ENCODE measurements at places on chromosomes 13 and 19.

DNA sequence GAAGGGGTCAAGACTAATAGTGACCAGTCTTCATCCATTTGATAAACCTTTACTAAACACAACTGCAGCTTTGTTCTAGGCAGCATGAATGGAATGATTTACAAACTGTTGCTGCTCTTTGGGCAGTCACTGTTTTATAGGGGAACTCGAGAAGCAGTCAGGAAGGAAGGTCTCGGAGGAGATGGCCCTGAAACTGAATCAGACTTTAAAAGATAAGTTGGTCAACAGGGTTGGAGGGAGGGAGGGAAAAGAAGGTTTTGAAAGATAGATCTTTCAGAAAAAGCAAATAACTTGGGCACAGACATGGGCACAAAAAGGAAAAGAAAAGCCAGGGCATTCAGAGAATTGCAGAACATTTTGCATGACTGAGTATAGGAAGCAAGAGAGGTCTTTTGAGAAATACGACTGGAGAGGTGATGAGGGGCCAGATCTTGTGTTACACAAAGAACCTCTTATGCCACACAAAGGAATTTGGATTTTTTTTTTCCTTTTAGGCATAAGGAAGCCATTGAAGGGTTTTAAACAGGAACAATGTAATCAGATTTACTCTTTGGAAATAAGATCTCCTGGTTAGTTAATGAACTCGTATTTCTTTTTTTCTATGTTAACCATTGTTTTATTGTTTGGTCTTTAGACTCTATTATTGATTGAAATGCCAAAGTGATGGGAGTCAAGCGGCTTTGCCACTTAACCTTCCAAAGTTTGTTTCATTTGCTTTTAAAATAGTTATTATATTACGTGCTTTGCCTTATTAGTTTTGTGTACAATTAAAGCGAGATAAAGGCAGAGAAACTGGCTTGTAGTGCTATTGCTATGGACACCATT is 37.5 kb upstream of the SACS start:
- DNase-seq = no peak

- DNase-seq = no peak
Observed at GRCh38 chr13:20998649-20999415, 62.6 kb downstream of the LATS2 start.

DNA sequence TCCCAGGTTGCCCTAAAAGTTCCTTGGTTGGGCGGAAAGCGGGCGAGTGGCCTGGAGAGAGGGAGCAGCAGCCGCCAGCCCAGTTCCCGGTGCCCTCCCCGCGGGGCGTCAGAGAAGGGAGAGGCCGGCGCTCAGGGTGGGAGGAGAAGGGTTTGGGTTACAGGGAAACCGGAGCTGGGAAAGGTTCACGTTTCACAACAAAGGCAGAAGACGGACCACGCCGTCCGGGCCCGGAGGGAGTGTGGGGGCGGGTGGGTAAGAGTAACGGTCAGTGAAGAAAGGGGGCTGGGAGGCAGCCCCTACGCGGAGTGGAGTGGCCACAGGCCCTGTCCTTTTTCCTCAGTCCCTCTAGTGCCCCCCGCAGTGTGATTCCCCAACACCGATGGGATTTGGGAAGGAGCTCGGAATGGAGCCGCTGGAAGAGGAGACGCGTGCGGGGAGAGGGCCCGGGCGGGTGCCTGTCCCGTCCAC is 1.6 kb downstream of the SIX5 start:
- no peak for DNase-seq

GRCh38 chr13:113813070-113813748 is 50.7 kb downstream of the GAS6 start:
- DNase-seq = no peak

GRCh38 chr13:63304497-63304896 is 1888.8 kb upstream of the PCDH20 start:
- DNase-seq = no peak

DNA sequence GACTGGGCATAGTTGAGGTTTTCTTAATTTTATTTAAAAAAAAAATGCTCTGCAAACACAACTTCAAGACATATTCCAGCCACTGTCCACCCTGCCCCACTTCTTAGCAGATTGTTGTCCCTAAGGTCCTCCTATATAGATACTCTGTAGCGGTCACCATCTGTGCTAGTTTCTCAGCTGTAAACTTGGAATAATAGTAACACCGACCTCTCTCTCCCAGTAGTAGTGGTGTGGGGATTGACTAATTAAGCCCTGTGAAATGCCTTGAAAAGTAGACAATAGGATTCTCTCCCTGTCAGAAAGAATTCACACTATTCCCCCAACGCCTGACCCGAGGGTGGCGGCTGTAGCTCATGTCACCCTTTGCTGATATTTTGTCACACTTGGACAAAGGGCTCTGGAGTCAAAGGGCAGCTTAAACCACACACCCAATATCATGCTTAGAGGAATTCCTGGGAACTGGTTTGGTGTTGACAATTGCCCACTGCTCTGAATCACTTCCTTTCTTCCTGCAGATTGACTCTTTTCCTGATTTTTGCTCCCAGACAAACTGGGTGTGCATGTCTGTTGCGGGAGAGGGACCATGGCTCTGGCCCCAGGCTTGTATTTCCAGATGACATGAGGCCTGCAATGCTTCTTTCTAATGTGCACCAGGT is 9.2 kb upstream of the SERP2 start:
- DNase-seq = no peak

- DNase-seq = no peak
Observed at GRCh38 chr19:47109541-47110375, 3.8 kb downstream of the ZC3H4 start.

DNA sequence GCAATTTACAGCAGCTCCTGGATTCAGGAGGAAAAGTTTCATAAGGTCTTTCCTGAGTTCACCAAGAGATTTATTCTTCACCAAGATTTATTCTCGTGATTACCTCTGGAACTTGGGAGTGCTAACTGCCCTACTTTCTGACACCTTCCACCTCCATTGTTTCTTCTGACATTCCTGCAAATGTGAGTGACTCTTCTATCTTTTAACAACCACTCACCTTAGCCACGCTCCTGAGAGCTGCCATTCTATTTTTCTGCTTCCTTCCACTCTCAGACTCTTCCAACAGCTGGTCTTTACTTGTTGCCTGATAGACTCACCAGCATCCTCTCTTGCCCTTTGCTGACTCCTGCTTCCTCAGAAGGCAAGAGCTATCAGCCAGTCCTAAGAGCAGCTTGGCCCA is 11.5 kb upstream of the CBY2 start:
- DNase-seq = no peak

DNA sequence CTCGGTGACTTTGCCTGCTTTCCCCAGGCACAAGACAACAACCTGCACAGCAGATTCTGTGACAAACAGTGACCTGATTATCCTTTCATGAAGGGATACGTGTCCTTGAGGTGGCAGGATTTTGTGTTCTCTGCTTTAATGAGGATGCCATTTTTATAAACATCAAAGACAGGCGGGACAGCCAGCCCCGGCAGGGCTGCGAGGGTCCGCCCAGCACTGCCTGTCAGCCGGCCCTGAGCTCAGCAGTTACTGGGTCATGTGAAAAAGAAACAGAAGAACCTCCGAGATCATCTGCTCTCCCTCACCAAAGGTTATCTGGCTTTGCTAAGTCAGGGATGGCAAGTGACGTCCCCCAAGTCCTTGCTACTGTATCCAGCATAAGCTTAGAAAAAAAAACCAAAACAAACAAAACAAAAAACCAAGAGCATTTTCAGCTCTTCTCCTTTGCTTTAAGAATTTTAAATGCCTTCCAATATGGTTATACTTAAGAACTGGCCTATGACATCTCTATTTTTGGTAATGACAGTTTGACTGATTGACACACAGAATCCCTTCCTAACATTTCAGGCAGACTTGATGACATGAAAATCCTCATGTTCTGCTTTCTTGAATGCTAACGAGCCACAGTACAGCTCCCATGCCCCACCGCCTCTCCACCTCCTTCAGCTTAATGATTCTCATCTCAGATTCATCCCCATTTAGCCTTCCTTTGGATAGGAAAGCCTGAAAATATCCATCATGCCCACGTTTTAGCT is 666.6 kb upstream of the ARGLU1 start:
- no peak for DNase-seq

DNA sequence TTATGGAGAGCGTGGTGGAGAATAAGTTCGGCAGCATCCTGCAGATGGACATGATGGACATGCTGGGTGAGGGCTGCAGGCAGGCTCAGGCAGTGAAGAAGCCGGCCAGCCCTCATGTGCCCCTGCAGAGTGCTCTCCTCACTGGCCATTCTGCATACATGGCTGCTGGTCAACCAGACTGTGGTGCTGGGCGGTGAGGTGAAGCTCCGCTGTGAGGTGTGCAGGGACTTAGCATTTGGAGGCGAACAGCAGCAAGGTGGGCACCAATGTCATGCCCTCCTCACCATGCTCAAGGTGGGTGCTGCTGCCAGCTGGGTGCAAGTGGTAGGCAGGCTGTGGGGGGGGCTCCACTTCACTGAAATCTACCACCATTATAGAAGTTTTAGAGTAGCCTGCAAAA is 5.7 kb upstream of the ZNF492 start:
- no peak for DNase-seq

DNA sequence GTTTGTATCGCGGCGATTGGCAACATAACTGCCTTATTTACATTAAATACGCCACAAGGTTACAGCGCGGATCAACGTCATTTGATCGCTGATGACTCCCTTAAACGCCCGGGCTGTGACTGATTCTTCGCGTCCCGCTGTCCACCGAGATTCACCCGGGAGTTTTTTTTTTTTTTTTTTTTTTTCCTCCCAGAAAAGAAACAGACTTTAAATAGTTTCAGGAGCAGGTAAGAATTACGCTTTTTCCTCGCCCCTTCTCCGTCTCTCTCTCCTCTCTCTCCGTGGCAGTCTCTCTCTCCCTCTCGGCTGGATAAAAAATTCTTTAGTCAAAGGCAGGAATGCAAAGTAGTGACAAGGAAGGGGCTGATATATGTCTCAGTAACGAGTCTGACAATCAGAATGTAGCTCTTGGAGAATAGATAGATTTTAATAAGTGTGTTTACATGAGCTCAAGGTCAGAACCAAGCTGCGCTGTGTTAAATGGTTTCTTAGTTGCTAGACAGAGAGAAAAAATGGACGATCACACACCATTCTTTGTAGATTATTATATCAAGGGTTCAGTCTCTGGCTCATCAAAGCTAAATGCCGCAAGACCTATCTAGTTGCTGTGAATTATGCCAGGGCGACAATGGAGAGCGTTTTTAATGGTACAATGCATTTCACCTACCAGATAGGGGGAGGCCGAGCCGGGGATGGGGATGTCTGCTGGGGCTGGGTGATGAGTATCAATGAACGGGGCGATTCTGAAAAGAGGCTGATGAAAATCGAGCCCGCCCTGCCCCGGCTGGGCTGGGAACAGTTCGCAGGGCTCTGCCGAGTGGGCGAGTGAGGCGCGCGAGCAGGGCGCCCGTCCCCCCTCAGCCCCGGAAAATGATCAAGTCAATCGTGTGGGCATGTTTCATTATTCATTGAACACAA is 147.2 kb upstream of the ZNF536 start:
- no peak for DNase-seq

DNA sequence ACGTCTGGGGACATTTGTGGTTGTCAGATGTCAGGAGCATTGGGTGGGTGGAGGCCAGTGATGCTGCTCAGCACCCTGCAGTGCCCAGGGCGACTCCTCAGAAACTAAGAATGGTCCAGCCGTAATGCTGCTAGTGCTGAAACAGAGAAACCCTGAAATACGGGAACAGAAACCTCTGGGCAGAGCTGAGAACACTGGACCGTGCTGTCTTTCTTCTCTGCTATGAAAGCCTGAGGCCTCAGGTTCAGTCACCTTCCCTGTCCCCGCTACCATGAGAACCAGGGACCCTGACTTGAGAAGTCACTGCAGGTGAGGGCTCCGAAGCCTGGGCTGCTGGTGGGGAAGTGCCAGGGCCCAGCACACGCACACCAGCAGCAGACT is 13.4 kb downstream of the CAPS start:
- DNase-seq = no peak

DNA sequence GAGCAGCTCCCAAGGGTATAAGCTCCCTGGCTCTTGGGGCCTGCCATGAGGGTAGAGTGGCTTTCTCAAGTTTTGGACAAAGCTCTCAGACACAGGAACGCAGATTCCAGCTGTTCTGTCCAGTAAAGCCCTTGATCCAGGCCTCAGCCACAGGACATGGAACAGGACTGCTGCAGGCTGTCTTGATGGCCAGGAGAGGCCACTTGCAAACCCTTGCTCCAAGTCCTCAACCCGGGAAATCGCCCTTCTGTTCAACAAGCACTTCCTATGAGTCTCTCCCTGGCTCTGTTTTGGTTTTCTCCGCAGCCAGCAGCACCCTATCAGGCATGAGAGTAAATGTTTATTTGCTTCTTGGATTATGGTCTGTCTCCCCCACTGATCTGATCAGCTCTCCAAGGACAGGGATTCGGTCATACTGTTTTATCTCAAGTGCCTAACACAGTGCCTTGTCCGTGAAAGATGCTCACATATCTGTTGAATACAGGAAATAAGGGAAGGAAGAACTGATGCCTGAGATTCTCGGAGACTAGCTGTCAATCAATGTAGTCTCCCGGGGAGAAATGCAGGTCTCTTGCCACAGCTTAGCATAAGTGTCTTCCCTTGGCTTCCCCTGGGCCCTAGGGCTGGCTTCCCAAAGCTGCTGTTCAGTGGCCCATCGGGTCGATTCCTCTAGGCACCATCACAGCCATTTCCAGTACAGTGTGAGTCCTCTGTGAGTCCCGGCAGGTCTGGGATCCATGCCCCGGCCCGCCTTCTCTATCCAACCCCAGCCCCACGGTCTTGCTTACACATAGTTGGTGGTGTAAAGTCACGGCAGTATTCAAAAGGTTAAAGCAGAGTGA is 90.8 kb downstream of the TSHZ3 start:
- DNase-seq = no peak

DNA sequence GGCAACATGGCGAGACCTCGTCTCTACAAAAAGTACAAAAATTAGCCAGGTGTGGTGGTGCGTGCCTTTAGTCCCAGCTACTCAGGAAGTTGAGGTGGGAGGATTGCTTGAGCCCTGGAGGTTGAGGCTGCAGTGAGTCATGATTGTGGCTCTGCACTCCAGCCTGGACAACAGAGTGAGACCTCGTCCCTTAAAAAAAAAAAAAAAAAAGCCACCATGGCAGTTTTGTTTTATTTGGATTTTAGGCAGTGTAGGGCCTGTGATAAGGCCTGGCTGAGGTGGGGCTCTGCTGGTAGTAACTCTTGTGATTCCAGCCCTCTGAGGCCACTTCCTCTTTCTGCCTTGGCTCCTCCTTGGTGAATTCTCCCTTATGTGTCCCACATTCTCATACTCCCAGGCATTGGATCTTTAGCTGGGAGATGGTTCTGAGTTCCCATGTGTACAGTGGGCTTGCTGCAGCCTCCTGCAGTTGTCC is 39.2 kb downstream of the GATAD2A start:
- DNase-seq = no peak

Measured in stimulated activated CD4-positive, alpha-beta T cell treated with anti-CD3 and anti-CD28 coated beads, Interleukin-1b, Interleukin-23, amount 100 ng/mL, for 1 hour (primary cell).